Left lobe of liver (tissue), 2 donors: ENCODE measurements at places on chromosomes 6 and 20.

GRCh38 chr6:21747441-21747840, 153.9 kb downstream of the SOX4 start:
- no peak for DNase-seq

DNA sequence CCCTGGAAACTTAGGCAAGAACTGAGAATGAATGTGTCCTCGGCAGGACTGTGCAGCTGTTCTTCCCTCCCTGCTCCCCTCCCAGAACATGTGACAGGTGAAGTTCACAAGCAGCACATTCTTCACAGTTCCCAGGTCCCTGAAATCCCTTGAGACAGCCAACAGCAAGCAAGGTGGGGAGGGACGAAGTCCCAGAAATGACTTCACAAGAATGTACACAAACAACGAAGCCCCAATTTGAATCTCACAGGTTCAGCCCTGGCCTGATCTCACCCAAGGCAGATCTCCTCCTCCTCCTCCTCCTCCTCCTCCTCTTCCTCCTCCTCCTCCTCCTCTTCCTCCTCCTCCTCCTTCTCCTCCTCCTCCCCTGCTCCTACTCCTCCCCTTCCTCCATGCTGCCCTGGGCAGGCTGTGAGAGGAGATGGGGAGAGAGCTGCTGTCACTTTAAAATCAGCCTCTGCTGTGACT, 32.4 kb downstream of the WRNIP1 start:
- no peak for DNase-seq

DNA sequence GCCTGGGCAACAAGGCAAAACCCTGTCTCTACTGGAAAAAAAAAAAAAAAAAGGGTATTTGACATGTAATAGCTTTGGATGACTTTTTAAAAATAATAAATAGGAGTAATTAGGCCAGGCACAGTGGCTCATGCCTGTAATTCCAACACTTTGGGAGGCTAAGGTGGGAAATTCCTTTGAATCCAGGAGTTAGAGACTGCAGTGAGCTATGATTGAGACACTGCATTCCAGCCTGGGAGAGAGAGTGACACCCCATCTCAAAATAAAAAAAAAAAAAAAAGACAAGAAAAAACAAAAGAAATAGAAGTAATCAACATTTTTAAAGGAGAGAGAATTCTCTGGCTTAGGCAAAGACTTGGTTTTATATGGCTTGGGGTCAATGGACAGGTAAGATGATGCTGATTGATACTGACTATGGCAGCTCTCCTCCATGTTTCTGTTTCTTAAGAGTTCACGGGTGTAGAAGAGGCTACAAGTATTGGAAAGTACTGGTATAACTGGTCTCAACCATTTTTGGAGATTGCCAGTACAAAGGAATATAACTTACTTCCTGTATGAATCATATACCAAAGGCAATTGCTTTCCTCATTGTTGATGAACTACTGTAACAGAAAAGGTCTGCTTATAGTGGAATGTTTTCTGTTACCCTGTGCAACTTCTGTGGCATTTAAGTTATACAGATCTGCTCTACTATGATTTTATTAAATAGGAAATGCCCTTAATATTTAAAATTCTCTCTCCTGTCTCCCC, 10.1 kb downstream of the MAP3K5 start:
- no peak for DNase-seq

- no peak for DNase-seq
Observed at GRCh38 chr6:165031502-165031901, 277.9 kb downstream of the C6orf118 start.

GRCh38 chr6:121573481-121573880, 138.0 kb downstream of the GJA1 start:
- no peak for DNase-seq

GRCh38 chr6:88360203-88360797, 194.2 kb upstream of the CNR1 start:
- no peak for DNase-seq

GRCh38 chr6:144912474-144912873, 627.3 kb downstream of the UTRN start:
- DNase-seq: no peak

GRCh38 chr6:32949113-32949512, 3.8 kb downstream of the HLA-DMA start:
- DNase-seq: no peak

DNA sequence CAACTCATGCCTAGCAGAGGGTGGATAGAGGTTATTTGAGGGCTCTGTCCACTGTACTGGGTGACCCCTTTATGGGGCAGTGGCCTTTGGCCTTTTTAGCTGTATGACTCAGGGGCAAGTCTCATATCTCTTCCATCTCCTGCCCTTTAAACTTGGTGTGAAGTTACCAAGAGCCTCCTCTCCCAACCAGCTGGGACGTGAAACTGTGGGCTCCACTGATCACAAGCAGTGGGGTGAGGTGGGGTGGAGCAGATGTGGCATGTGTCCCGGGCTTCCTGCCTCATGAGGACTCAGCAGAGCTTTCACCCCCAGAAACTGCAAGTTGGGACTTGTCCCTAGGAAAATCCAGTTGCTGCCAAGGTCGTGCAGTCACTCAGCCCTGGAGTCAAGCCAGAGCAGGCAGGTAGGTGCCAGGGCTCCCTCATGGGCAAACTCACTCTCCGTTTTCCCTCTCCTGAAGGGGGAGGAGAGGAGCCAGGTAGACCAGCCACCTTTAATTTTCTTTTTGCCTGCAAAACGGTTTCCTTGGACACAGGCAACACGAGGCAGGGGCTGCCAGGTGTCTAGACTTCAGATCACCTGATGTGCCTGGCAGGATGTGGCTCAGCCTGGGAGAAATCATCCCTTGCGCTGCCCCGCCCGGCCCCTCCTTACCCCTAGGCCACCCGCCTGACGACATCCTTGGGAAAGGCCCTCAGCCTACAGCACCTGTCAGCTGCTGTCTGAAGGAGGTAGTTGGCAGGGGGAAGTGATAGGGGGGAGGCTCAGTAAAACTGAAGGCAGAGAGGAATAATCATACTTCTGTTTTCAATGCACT, 4.0 kb downstream of the CDKN1A start:
- DNase-seq: peak; percentile 87

DNA sequence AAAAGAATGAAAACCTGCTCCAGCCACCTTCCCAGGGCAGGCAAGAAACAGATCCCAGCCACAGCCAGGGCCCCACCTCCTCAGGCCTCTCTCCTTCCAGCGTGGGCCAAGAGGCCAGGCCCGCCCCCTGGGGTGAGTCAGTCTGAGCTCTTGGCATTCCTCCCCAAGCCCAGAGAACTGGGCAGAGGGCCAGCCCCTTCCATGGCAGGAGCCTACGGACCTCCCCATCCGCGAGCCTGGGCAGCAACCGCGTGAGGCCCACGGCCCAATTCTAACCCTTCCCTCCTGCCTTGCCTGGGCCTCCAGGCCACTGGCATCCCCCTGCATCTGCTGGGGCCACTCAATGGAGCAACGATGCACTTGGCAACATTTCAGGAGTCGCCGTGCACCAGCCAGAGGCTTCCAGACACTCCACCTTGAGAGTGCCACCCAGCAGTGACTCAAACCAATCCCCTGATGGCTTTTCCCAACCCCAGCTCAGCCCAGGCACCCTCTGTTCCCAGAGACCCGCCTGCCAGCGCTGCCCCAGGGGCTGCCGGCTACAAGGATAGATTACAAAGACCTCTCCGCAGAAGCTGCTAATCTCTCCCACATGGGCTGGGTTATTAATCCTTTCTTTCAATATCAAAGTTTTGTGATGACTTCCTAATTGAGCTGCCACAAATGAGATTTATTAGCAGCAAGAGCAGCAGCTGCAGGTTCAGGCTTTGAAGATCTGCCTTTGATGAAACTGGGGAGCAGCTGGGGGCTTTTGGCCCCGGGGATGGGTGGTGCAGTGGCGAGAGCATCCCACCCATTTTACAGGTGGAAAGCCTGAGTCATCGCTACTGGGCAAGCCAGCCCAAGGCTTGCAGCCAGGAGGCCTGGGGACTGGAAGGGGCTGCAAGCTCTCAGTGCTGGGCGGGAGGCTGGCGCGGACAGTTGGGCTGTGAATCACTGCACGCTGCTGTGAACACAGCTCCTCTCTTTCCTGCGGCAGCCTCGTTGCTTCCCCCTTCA, 85.7 kb downstream of the NFATC2 start:
- peak; percentile 96 for DNase-seq

DNA sequence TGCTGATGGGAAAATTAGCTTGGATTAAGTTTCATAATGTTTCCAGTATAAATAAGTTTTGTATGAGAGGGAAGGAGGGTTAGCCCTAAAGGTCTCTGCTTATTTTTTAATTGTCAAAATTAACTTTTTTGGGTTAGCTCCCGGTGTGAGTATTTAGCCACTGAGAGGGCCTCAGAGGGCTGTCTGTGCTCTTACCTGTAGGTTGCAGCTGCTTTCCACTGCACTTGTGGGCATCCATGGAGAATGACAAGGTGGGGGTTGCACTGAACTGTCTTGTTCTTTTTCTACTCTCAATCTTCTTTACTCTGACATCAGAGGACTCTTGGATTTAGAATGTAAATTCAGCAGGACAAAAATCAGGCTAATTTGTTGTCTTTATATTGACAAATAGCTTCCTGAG, 81.4 kb downstream of the CD164 start:
- DNase-seq: no peak

DNA sequence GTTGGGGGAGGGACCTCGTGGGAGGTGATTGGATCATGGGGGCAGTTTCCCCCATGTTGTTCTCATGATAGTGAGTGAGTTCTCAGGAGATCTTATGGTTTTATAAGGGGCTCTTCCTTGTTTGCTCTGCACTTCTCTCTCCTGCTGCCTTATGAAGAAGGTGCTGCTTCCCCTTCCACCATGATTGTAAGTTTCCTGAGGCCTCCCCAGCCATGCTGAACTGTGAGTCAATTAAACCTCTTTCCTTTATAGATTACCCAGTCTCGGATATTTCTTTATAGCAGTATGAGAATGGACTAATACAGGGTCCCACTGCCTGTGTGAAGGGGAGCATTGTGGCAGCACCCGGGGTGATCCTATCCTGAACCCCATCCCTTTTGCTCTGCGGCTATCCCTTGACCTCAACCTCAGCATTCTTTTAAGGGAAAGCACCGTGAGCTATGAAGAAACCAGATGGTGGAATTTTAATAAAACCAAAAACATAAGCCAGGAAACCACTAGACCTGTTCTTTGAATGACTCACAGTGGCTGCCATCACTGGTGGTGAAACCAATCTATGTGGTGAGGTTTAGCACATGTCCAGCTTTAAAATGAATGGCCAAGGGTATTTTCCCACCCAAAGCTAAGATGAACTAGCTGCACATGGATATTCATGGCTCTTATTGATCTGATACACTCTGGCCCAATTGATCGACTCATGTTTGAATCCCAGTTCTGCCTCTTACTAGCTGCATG, 62.2 kb downstream of the ZDHHC14 start:
- DNase-seq: no peak

DNA sequence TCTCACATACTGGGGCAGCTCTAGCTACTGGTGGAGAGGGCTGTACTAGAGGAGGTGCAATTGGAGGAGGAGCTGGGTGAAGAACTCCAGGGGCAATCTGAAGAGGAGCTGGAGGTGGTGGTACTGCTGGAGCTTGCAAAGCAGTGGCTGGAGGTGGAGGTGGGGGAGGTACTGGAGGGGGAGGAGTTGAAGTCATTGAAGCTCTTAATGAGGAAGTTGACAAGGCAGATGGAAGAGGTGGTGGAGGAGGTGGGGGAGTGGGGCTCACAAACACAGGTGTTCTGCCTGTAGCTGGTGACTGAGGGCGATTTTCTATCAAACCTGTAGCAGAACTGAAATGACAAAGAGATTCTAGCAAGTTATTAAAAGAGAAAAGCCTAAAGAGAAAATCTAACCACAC, 77.6 kb downstream of the WASF1 start:
- no peak for DNase-seq

DNA sequence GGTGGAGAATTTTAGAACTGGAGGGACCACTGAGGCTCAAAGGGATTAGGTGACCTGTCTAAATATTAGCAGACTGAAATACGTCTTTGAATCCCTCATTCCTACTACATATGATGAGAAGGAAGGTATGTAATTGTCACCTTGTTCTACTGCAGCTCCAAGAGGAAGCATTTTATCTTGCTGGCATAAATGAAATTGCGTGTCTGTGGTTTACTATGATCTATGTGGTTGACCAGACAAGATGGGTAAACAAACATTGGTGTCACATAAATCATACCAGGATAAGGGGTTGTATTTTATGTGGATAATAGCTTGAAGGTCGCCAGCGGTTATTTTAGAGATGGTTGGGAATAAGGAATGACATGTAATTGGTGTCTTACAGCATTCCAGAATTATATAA, 78.2 kb downstream of the LAMA4 start:
- no peak for DNase-seq

- no peak for DNase-seq
Observed at GRCh38 chr6:5023923-5024322, 20.1 kb upstream of the RPP40 start.
